ENCODE measurements at places on chromosomes 2 and 18.

DNA sequence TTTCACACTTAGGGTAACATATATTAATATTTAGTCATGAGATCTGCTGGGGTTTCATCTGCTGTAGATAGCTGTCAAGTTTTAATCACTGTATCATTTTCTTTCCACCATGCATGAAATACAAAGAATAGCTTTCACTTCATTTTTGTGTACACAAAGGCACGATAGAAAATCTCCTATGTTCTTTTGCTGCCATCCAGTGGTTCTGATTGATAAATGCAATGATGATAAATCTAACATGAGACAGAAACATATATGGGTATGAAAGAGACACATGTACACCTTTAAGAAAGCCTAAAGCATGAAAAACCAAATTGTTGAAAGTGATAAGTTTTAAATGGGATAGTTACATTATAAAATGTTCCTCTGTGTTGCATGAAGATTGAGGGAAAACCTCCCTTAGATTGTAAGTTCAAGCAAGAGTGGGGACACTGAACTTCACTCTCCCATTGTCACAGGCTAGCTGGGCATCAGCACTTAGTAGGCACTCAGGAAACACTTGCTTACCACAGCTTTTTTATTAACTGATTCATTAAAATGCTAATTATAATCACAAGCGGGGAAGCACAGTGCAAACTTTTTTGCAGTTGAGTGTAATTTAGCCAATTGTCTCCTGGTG is 31.2 kb downstream of the C1D start:
- DNase-seq, result no peak

DNA sequence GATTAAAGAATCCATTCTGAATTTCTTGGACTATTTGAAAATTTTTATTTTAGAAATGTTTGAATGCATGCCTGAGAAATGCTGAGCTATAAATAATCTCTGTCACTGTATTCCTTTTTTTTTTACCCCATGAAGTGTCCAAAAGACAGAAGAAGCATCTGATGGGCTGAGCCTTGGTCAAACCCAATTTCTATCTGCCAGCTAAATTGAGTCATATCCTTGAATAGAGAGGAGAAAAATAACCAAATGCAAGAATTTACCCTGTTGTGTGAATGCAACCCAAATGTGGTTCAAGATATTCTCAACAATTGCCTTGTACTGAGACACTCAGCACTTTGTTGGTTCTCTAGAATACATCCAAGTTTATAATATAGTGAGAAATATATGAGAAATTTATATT is 223.5 kb downstream of the UBE2E3 start:
- DNase-seq, result no peak

DNA sequence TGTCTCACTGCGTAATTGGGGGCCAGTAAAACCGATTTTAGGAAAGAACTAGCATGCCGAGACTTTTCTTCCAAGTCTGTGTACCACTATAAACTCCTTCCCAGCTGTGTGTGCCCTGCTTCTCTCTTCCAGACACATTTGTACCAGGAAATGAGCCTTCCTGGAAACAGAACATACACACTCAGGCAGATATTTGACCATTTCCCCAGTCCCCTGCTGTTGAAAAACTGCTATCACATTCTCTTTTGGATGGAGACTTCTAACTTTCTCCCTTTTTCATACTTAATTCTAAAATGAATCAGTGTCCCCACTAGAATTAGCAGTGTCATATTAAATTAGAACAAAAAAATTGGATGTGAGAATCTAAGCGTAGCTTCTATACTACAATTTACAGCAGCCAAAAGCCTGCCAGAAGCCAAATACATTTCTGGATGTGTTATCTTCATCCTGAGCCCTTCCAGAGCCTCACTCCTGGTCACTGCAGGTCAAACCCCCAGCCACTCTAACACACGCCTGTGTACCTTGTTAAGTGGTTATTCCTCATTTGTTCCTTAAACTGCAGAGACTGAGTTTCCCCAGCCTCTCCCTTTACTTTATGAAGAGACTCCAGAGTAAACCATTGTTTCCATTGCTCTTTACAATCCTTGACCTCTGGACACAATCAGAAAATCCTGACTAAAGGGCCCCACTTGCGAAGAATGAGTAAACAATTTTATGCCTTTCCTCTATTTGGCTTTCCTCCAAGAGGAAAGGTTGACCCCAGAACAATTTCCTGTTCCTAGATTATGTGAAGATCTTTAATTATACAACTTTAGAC is 20.4 kb downstream of the DSG4 start:
- DNase-seq, result no peak

GRCh38 chr2:9460441-9461017 is 13.8 kb upstream of the IAH1 start:
- no peak for DNase-seq

- no peak for DNase-seq
Observed at GRCh38 chr2:96500385-96501066, 4.6 kb downstream of the NEURL3 start.

GRCh38 chr18:67525328-67526099 is 9.0 kb upstream of the DSEL start:
- peak; percentile 87 for DNase-seq

DNA sequence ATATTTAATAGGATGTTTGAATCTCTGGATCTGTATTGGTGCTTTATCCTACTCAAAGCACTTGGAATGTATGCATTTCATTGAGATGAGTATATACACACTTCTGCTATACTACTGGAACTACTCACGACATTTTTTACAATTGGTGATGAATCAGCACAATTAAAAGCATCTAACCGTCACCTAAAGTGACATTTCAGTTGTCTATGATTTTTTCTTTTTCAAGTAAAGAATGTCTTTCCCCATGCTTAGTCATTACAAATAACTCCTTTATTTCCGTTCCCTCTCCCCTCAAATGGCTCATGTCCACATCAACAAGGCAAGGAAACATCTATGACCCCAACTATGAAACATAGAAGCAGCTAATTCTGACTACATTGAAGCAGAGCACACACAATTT is 77.3 kb downstream of the CLIP4 start:
- DNase-seq, result no peak

DNA sequence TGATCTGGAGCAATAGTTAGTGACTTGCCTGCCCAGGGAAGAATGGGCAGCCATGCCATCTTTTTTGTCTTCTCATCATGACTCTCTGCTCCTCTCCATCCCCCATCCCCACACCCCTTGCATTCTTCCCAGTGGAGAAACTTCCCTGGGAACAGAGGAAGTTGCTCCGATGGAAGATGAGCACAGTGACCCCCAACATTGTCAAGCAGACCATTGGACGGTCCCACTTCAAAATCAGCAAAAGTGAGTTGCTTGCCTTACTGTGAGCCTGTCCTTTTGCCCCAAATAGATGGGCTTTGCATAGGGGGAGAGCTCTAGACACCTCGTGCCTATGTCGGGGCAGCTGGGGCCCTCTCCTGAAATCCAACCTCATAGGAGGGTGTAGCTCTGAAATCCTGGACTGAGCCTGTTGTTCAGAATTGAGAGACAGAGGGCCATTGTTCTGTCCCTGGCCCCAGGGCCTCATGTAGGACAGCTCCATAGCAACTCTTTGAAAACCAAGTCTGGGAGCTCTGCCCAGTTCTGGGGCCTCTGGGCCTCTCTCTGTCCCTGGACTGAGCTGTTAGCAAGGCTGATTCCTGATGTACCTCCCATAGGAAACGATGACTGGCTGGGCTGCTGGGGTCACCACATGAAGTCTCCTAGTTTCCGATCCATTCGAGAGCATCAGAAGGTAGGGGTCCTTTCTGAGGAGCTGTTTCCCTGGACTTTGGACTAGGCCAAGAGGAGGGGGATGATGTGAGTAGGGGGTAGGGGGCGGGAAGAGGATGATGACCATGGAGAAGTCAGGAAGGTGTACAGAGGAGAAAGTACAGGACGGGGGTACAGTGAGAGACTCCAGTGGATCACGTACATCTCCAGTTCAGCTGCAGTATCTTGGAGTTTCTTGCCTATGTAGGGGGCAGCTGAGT is 35.2 kb downstream of the TTLL4 start:
- no peak for DNase-seq

DNA sequence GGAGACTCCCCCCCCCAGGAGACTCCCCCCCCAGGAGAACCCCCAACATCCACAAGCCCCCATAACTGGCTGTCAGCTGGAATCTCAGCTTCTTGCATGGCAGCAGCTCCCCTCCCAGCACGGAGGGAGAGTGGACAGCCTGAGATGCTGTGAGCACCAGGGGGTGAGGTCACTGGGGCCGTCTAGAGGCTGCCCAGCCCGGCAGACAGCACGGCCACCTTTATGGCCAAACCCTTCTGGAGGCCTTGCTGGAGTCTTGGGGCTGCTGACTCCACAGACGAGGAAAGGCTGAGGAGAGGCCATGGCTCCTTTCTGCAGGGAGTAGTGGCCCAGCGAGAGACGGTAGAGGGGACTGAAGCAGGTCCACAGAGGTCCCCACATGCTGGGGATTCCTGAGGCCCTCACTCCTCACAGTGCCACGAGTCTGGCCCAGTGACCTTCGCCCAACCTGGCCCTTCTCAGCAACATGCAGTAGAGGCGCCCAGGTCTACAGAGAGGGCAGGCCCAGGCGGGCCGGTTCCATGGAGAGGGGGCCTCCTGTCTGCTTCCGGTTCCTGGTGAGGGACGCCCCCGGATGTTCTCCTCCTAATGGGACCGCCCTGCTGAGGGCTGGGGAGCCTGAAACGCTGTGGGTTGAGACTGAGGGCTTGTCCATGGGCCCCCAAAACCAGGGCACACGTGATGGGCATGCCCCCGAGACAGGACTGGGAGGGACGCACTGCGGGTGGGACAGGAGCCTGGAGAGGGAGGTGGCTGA is 122.6 kb upstream of the CTDP1 start:
- DNase-seq, result no peak

DNA sequence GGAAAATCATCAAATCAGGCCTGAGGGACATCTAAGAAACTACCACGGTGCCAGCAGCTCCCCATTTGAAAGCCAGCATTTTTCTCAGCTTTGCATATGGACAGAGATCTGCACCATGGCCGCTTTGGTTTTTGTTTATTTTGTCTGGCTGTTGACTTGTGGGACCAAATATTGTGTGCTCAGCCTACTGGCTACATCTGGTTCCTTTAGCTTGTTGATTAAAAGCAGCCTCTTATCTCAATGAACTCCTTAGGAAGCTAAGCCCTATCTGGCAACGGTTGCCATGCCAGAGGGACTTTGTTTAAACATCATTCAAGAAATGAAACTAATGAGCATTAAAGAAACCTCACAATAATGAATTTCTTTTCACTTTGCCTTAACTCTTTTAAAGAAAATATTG is 32.4 kb upstream of the CCDC150 start:
- no peak for DNase-seq

- DNase-seq, result no peak
Observed at GRCh38 chr2:229044581-229044980, 226.5 kb downstream of the PID1 start.

DNA sequence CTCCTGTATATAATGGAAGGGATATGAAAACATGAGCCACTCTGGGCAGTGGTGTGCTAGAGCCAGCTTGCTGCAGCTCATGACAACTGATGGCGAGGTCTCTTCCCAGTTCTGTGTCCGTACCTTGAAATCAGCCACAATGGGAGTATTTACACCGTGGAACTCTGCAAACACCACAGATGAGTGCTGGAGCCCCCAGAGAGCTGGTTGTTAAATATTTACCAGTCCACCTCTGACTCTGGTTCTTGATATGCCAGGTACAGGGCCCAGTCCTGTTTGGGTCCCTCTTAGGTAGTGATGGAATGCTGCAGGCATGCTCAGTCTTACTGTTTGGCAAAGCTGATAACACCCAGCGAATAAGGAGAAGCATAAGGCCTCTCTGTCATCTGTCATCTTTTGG is 116.1 kb upstream of the GLI2 start:
- DNase-seq, result no peak

DNA sequence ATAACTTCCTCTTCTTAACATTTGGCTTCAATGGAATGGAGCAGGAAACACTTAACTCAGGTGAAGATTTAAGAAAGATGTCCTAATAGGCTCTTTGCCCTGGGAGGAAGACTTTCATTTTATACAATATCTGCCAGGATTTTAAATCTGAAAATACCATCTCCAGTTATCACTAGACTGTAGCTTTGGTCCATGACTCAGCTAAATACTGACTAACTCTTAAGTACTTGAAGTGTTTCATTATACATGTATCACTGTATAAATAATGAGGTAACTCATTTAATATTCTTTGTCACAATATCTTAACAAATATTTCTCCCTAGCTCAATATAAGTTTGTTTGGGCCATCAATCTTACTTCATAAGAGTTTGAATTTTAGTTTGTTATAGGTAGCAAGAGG is 34.7 kb downstream of the RBKS start:
- peak; percentile 42 for DNase-seq

DNA sequence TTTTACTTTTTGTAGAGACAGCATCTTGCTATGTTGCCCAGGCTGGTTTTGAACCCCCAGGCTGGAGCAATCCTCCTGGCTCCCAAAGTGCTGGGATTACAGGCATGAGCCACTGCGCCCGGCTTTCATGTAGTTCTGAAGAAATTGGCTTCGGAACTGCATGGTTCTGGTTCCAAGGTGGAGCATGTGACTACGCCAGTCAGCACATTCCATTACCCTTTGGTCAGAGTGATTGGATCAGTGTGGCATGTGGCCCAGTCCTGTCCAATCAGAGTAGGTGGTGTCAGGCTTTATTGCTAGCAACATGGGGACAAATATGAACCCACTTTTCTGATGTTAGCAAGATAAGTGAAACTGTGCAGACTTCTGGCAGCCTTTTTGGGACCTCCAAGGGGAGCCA is 16.3 kb upstream of the ATOH8 start:
- peak; percentile 66 for DNase-seq

GRCh38 chr2:234841321-234842015 is 110.3 kb upstream of the SH3BP4 start:
- DNase-seq, result peak; percentile 18

GRCh38 chr2:99898336-99899048 is 243.9 kb downstream of the AFF3 start:
- DNase-seq, result no peak

DNA sequence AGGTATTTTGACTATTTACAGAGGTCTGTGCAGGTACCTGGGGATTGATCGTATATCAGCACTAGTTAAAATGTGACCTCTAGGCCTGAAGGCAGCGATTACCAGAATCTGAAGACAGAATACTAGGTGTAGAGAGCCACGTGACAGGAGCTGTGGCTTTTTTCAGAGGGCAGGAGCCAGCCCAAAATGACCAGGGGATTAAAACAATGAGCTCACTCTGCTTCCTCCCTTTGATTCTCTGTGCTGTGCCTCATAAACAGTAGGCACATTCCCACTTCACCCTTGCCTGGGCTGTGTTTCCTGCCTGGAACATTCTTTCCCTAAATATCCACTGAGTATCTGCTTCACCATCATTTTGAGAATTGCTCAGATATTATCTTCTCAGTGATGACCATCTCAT is 15.2 kb downstream of the ITGAV start:
- no peak for DNase-seq

GRCh38 chr2:158457092-158457825 is 507 bp downstream of the PKP4 start:
- DNase-seq, result peak; percentile 74

DNA sequence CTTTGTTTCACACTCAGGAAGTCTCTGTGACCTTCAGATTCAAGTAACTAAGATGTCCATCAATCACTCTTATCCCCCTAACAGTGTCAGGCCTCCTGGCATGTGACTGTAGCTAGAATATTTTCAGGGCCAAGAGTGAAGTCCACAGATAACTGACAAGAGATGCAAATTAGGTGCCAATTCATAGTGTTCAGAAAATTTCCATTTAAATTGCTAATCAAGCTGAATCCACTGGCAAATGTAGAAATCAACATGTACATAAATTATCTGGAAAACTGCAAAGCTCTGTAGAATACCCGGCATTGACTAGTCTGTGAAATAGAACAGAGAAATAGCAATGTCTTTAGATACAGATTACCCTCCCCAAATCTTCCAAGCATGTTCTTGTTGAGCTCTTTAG is 38.6 kb upstream of the ARL4C start:
- DNase-seq, result no peak
